ENCODE measurements at places on chromosomes 1 and 21. TPM values are rescaled to one million over a fixed set of nuclear protein-coding genes. Genes with fewer than 3 reads are reported as not detected.
A peak's percentile ranks its signal among the peaks of the same experiment; 100 is the strongest.

The PADI4 gene
- 0.13 TPM for total RNA-seq

The AQP10 gene
- not detected for total RNA-seq

The RPTN gene
- total RNA-seq, result not detected

The SLC1A7 gene
- not detected for total RNA-seq

DNA sequence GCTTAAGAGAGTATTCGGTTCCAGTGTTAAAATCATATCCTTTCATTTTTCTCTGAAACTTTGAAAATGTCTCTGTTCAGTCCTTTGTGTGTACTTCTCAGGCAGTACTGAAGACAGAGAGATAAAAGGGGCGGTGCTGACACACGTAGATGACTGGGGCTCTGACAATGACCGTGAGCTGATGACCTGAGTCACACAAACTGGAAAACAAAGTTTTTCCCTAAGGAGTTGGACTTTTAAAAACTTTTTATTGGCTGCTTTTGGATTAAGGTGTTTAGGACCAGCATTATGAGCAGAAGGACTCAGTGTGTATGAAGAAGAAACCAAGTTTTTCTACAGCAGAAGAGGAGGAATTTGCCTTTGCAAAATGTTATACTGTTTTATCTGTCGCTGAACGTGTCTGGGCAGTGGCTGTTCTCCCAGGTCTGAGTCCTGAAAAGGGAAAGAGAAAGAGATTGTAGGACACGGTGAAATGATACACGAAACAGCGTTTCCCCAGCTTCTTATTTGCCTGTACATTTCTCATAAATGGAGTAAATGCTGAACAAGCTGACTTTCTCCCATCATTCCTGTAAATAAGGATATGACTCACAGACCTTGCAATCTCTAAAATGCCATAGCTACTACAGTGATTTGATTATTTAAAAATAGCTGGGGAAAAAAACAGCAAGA is 51.5 kb downstream of the MAP3K7CL start:
- H3K27ac ChIP-seq, result no peak overlapping the region
- no peaks in the 10 kb centered on the region for H3K4me1 ChIP-seq
- no peak overlapping the region for H3K4me3 ChIP-seq
- H3K36me3 ChIP-seq, result no peaks in the 10 kb centered on the region

DNA sequence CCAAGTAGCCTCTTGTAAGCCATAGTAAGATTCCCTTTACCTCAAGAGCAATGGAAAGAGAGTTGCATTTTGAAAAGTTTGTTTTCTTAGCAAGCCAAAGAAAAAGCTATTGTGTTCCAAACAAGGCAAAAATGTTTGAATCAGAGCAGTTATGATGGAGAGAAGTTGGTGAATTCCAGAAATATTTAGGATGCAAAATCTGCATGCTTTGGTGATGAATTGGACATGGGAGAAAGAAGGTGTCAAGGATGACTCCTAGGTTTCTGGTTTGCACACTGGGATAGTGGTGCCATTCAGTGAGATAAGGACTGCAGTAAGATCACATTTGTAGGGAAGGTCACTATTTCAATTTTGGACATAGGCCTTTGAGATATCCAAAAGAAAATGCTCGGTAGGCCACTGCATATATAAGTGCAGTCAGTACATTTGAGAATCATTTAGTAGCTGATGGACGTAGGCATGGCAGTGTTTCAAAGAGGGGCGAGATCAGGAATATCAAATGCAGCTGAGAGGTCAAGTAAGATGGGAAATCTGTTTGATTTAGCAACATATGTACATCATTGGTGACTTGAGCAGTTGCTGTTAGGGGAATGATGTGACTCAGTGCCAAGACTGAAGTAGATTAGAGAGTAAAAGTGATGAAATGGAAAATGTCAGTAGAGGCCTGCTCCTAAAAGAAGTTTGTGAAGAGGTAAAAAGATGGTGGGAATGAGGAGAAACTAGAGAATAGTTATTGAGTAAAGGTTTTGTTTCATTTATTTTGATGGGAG is 33.9 kb upstream of the GPR25 start:
- H3K4me3 ChIP-seq, result no peak overlapping the region
- no peak for DNase-seq
- no peaks in the 10 kb centered on the region for H3K4me1 ChIP-seq
- H3K36me3 ChIP-seq, result peaks cover 41% of the 10 kb centered on the region
- H3K27me3 ChIP-seq, result no peaks in the 10 kb centered on the region
- no peak overlapping the region for H3K27ac ChIP-seq

- no peak overlapping the region for H3K4me3 ChIP-seq
- H3K4me1 ChIP-seq, result 0 out of 2 replicates have a peak, but pooled peaks cover 3% of the 10 kb centered on the region
- H3K27ac ChIP-seq, result no peak overlapping the region
- DNase-seq, result no peak
- no peaks in the 10 kb centered on the region for H3K27me3 ChIP-seq
Measured at GRCh38 chr1:6350416-6351088, 43.0 kb downstream of the ACOT7 start.

DNA sequence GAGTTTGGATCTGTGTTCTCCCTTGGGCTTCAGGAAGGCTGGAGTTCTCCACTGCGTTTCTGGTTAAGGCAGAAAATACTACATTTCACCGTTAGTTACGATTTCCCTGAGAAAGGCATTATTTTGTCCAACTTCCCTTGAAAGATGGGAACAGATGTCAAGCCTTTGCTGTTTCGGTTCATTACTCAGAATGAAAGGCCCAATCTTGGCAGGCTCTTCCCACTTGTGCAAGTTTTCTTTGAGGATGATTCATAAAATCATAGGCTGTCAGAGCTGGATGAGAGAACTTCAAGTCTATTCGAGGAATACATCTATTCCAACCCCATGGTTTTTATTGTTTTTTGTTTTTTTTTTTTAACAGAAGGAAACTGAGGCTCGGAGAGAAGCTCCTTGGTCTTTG is 205.2 kb downstream of the GRIK3 start:
- no peaks in the 10 kb centered on the region for H3K27me3 ChIP-seq
- H3K4me1 ChIP-seq, result peaks cover 7% of the 10 kb centered on the region
- H3K27ac ChIP-seq, result no peak overlapping the region
- H3K36me3 ChIP-seq, result no peaks in the 10 kb centered on the region
- H3K4me3 ChIP-seq, result no peak overlapping the region

DNA sequence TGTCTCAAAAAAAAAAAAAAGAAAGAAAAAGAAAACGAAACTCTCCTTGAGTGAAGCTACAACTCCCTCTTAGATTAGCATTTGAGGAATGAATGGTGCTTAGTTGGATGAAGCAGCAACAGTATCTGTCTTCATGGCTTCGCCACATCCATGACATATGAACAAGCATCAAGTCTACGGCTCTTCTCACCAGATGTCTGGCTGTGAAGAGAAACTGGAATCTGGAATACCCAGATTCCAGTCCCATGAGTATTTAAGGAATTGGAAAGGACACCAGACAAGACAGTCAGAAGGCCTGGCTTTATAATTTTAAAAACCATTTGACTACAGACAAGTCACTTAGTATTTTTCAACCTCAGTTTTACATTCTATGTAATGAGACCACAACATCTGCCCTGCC is 38.0 kb upstream of the TADA1 start:
- no peaks in the 10 kb centered on the region for H3K4me1 ChIP-seq
- no peak overlapping the region for H3K27ac ChIP-seq
- H3K36me3 ChIP-seq, result peaks cover 10% of the 10 kb centered on the region
- peaks cover 4% of the 10 kb centered on the region for H3K27me3 ChIP-seq
- no peak overlapping the region for H3K4me3 ChIP-seq

DNA sequence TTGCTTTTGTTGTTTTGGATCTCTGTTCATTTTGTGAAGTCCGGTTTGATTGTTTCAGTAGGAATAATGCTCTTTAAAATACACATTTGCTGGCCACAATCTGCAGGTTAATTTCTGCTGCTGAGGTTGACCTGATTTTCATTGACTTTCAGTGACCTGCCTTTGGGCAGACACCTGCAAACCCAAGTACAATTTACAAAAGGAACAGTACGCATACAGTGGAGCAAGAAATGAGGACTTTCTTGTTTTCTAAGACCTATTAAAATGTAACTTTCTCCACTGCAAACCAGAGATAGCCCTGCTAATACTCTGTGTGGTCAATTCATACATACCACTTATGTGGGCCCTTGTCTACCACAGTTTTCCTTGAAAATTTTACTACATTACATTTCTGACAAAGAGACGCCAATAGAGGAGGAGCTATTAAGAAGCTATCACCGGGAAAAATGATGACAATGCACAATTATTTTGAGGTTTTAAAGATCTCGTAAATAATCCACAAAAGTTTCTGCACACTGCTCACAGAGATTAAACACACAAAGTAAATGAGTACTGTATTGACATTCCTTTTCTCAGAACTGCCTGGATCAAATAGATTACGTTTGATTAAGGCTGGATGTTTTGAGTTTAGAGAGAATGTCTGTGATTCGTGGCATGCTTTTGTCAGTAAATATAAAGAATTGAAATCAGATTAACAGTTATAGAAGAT is 141.9 kb downstream of the SDCCAG8 start:
- no peaks in the 10 kb centered on the region for H3K4me1 ChIP-seq
- no peaks in the 10 kb centered on the region for H3K36me3 ChIP-seq
- no peaks in the 10 kb centered on the region for H3K27me3 ChIP-seq
- H3K27ac ChIP-seq, result no peak overlapping the region
- no peak overlapping the region for H3K4me3 ChIP-seq

DNA sequence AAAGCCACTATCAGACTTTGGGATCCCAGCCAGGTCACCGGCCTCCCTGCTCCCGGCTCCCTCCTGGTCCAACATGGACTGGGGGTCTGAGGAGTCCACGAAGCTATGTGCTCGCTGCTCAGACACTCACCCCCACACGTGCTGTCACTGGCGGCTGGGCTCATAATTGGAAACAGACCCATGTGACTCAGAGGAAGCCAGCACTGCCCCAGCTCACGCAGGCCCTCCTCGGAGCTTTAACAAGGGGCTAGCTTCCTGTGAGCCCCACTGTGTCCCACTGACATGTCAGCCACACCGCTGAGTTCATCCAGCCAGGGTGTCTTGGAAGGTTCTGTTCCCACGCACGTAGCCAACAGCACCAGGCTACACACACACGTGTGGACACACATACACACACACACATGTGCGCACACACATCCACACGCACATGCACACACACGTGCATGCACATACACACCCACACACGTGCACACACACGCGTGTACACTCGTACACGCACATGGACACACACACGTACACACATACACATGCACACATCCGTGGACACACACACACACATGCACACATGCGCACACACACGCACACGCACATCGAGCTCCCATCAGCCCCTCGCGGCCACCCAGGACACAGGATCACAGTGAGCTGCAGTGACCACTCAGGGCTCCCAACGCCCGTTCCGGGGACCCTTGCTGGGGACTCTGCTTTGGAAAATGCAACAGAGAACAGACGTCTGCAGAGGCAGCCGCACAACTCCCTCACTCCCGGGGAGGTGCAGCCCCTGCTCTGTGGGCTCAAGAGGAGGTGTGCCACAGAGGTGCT is 18.4 kb upstream of the COL6A2 start:
- no peaks in the 10 kb centered on the region for H3K27me3 ChIP-seq
- H3K4me1 ChIP-seq, result no peaks in the 10 kb centered on the region
- no peak overlapping the region for H3K4me3 ChIP-seq
- H3K36me3 ChIP-seq, result no peaks in the 10 kb centered on the region
- peak; percentile 19 for DNase-seq

DNA sequence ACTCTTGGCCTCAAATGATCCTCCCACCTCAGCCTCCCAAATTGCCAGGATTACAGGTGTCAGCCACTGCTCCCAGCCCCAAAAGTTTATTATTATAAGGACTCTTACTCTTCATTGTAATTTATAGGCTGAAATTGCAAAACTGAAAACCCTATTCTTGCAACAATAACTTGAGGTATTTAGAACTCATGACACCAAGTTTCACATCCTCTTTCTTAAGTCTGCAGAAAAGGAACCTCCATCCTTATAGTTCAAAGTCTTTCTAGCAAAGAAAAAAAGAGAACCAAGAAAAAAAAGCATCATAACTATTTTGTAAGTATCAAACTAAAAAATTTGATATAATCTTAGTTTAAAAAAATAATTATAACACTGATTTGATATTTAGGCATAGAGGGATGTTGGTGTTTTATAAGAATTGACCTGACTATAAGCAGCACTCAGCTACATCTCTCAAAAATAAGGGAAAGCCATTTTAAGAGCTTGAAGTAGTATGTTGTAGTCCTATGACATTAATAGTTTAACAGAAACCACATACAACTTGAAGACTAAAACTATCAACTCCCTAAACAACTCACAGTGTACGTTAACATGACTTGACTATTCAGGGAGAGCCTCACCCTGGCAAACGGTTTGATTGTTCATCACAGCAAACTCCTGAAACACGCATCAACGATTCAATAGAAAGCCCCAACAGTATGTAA is 122.4 kb downstream of the AKT3 start:
- DNase-seq, result no peak
- no peak overlapping the region for H3K4me3 ChIP-seq
- H3K27me3 ChIP-seq, result no peaks in the 10 kb centered on the region
- H3K27ac ChIP-seq, result no peak overlapping the region

- H3K36me3 ChIP-seq, result no peaks in the 10 kb centered on the region
- H3K27ac ChIP-seq, result no peak overlapping the region
- no peak overlapping the region for H3K4me3 ChIP-seq
- DNase-seq, result peak; percentile 47
- H3K4me1 ChIP-seq, result peaks cover 4% of the 10 kb centered on the region
Measured at GRCh38 chr1:204990059-204990664, 52.9 kb upstream of the CNTN2 start.

GRCh38 chr1:20105856-20106255 is 13.5 kb downstream of the PLA2G2D start:
- H3K27ac ChIP-seq, result no peak overlapping the region
- no peaks in the 10 kb centered on the region for H3K27me3 ChIP-seq
- H3K4me3 ChIP-seq, result no peak overlapping the region
- peaks cover 2% of the 10 kb centered on the region for H3K4me1 ChIP-seq
- H3K36me3 ChIP-seq, result no peaks in the 10 kb centered on the region
- no peak for DNase-seq

DNA sequence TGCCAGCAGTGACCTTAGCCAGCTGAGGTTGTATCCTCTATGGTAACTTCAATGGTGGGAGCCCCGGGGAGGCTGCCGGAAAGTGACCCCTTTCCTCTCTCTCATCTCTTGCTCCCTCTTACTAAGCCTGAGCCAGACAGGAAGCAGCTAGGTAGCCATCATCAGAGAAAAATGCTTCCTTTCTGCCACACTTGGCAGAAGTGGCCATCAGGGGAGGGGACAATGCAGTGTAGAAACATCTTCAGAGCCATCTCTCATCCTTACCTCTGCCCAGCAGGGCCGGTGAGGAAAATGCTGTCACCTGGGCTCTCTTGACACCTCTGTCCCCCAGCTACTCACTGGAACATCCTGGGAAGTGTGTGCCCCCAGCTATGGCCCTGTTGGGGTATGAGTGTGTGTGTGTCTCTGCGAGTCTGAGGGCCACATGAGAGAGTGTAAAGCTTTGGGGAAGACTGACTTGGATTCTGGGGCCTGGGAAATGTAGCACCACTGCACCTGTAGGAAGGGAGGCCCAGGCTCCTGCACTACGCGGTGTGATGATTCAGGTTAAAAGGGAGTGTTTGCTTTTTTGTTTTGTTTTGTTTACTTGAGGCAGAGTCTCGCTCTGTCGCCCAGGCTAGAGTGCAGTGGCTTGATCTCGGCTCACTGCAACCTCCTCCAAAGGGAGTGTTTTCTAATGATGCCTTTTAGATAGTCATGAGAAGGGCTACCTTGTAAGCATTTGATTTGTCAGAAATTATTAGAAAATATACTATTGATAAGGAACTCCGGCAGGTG is 48.7 kb upstream of the CNTN2 start:
- H3K4me1 ChIP-seq, result peaks cover 4% of the 10 kb centered on the region
- H3K27ac ChIP-seq, result no peak overlapping the region
- no peaks in the 10 kb centered on the region for H3K27me3 ChIP-seq
- no peak for DNase-seq
